ENCODE measurements at places on chromosomes 7 and 10.

GRCh38 chr7:131104596-131105293, 222.9 kb upstream of the MKLN1 start:
- no peak for DNase-seq

DNA sequence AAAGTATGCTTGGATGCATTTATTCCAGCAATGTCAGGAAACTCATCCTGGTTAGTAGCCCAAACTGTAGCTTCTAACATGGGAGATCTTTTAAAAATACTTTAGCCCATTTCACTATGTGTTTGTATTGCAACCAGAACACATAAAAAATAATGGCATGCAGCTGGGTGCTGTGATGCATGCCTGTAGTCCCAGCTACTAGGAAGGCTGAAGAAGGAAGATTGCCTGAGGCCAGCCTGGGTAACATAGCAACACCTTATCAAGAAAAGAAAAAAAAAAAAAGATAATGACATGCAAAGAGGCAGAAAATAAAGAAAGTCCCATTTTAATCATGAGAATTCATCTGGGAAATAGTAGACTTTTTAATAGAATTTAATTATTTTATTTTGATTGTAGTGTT, 517.0 kb upstream of the TEX47 start:
- DNase-seq, result no peak

DNA sequence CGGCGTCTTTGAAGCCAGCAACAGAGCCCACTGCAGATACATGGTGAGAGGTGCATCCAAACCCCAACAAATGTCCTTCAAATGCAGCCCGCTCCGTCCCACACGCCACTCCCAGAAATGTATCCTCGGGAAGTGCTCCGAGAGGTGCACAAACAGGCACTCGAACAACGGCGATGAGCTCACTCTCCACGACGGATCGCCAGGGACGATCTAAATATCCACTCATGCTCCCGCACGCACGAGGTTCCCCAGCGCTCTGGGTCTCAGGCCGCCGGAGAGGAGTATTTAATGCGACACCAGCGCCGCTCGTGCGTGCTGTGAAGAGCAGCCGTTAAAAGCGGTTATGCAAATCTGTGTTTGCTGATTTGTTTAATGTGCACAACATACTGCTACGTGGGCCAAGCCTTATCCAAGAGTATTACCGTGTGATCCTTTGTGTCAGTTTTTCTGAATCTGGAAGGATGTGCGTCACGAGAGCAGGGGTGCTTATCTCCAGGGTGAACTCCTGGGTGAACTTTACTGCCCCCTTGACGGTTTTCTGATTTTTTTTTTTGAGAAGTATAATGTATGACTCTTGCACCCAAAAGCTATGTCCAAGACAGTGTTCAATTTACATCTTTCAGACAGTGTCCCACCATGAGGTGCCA, 48.5 kb upstream of the PPP2R2D start:
- no peak for DNase-seq

- no peak for DNase-seq
These were observed 99.4 kb downstream of the RSU1 start for GRCh38 chr10:16717622-16718395.

GRCh38 chr10:125158601-125159485, 1.5 kb downstream of the CTBP2 start:
- no peak for DNase-seq

Data from stimulated activated CD4-positive, alpha-beta T cell treated with anti-CD3 and anti-CD28 coated beads, TNF-alpha, amount 100 ng/mL, for 48 hours (primary cell).